ENCODE measurements at places on chromosomes 4 and X.

GRCh38 chrX:47145395-47146120 is 537 bp downstream of the RBM10 start:
- DNase-seq = no peak

DNA sequence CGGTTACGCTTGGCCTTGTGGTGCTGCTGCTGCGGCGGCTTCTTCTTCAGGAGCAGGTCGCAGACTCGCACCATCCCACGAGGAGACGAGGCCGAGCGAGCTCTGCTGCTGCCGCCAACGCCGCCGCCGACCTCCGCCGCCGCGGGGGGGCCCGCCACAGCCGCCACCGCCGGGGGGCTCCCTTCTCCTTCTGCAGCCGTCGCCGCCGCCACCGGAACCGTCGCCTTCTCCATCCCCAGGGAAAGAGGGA is 237 bp downstream of the ANKRD17 start:
- DNase-seq = no peak

DNA sequence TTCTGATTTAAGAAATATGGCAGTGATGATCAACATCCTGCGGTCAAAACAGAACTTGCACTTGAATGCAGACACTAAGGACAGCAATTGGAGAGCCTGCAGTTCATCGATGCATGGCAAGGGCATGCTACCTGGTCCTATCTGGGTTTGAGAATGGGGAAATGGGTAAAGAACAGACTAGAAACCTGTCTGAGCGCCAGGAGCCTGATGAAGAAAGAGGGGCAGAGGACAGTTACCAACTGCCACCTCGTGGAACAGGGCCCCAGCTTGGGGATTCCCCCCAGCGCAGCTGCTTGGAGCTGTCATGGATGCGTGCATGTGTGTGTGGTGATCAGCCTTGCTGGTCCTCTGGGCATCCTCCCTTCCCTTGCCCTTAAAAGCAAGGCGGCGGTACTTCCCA is 30.2 kb upstream of the NKRF start:
- DNase-seq = no peak

DNA sequence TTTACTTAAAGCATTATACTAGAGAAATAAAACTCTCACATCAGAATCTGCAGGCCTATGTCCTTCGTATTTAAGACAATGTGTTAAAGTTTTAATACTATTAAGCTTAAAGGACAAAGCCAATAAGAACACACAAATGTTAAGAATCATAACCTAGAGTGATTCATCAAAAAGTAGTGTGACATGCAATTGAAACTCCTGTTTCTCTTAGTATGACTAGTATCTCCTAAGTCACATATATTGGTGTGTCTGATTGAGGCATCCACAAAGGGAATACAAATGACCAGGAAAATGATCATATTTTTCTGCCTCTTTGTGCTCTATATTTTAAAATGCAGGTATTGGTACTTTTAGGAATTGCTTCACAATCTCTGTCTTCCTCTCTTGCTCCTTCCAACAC is 23.8 kb downstream of the GPRASP3 start:
- DNase-seq = no peak

DNA sequence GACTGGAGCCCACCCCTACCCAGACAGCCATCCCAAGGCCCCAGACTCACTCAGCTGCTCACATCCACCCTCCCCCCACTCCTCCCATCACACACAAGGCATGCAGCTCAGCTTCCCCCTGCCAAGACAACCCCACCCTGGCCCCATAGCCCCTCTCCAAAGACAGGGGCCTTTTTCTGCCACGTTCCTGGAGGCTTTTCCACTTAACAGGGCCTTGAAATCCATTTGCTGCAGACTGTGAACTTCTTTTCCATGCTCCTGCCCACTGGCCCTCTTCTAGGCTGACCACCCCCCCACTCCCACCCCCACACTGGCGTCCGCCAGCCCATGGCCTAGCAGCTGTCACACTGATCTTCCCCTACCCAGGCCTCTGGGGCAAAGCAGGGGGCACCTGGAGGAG is 76.0 kb downstream of the PJA1 start:
- DNase-seq = no peak

DNA sequence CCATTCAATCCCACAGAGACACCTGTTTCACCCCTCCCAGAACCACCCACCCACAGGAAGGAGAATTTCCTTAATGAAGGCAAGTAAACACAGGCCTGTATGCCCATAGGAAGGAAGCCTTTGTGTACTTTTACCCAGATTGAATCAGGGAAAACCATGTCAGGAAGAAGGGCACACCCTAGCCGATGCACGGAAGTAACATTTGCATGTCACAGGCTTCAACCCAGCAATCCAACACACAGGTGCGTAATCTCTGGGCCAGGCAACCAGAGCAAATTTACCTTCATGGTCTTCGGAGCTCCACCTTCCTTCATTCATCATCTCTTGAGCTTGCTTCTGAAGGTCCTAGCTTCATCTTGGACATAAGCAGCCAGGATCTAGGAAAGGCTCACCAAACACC is 206.3 kb downstream of the SHROOM3 start:
- DNase-seq = no peak

- no peak for DNase-seq
Measured at GRCh38 chr4:151807220-151807619, 46.4 kb upstream of the GATB start.

GRCh38 chr4:36039026-36039425 is 205.3 kb downstream of the ARAP2 start:
- DNase-seq = no peak

DNA sequence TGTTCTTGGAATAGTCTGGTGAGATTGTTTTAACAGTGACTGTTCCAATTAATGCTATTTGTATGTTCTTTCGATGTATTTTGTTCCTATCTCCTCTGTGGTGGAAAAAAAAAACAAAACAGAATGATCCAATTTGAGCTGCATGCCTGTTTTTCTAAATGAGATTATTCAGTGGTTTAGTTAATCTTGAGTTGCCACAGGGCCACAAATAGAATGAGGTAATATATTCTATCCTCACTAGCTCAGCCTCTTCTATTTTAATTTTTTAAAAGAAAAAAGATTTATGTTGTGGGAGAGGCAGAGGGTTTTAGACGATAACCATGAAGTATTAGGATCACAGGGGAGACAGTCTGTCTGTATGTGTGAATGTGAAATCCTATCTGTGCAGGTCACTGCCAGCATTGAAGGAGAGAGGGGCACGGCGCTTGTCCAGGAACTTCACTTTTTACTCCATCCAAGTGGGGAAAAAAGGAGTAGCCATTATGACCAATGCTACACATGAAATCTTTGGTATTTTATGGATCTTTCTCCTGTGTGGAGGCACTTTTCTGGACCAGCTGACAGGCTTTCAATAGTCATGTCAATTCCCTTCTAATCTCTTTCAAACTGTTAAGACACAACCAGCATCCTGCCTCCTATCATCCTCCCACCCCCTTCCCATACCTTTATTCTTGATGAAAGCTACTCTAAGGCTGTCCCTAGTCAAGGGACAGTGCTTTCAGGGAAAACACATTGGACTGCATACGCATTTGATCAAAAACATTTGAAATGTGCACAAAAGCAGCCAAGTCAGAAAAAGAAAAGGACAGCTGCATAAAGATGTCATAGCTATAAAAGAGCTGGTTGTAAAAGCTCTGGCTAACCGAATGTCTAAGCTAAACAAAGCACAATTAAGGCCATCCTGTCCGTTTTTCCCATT is 1063.8 kb upstream of the INTU start:
- no peak for DNase-seq

DNA sequence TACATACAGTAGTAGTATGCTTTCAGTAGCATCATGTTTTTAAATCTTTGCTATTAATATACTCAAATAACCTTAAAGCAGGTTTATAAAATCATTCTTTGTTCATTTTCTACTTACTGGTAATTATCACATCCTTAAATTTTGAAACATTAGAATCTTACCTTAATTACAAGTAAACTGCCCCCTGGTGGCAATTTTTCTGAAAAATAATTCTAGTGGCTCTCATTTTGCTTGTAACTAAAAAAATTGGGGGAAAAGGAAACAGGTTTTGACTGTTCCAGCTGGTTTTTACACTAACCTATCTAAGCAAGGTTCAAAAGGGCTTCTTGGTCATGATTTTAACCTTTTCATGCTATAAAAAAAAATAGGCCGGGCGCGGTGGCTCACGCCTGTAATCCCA is 18.5 kb upstream of the DCAF4L1 start:
- peak; percentile 46 for DNase-seq

DNA sequence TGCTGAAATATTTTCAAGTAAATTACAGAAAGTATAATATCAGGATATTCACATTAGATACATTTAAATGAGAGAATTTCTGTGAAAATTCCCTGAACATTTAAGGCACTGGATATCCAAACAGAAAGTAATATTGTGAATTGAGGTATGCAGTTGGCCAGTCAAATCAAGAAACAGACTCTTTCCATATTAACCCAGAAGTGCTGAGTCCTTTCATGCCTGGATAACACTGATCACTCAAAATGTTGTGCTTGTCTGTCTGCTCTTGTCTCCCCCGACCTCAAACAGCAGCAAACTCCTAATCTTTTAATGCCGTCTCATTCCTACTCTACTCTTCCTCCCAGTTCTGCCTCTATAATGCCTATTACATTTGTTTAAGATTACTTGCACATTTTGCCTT is 51.2 kb downstream of the TBC1D9 start:
- no peak for DNase-seq
